ENCODE measurements at places on chromosomes 6 and 20.

DNA sequence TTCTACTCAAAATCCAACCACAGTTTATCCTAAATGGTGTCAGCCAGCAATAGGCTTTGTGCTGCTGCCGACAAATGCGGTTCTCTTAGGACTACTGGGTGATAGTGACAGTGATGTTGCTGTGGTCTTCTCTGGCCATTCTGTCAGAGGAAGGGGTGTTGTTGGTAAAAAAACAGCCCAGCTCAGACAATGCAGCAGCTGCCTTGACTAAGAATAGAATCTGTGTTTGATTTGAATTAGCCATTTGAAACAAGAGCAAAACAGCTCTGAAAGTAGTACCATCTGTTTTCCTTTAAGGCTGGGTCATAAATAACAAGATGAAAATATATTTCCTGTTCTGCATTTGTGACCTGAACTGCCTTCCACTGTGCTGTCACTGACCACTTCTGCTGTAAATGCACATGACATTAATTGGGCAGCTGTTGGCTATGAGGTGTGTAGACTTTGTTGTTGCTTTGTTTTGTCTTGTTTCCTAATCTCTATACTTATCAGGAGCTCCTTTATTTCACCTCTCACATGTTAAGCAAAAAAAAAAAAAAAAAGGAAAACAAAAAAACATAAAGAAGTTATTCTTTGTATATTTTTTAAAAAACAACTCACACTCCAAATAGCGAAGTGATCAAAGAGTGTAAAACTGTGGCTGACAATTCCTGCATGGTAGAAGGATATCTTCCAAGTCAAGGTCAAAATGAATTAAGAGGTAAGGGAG, 497.8 kb upstream of the ARID1B start:
- DNase-seq, result no peak

DNA sequence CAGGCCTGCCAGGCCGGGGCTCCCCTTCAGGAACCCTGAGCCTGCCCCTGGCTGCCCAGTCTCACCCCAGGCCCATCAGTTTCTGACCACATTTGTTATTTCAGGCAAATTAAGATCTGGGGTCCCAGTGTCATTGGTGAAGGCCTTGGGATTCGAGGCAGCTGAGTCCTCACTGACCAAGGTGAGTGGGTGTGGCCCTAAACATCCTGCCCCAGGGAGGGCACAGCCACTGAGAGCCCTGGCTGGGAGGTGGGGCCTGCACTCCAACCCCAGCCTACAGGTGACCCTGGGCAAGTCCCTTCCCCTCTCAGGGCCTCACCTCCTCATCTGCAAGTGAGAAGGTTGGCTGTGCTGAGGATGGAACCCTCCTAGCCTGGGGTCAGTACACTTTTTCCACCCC, 23.8 kb downstream of the BPIFB1 start:
- no peak for DNase-seq

DNA sequence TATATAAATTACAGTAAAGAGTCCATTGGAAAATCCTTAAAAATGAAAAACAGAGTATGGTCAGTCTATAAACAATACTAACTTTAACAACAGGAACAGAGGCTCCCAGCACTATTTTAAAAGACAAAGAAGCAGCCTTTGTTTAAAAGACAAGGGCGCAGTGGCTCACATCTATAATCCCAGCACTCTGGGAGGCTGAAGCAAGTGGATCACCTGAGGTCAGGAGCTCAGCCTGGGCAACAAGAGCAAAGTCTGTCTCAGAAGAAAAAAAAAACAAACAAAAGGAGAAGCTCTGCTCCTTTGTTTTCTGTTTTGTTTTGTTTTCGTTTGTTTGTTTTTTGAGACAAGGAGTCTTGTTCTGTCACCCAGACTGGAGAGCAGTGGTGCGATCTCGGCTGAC, 89.4 kb downstream of the DTNBP1 start:
- DNase-seq, result no peak

GRCh38 chr20:5168651-5169396, 42.0 kb downstream of the CDS2 start:
- peak; percentile 66 for DNase-seq

GRCh38 chr6:114712129-114712662, 369.4 kb upstream of the HS3ST5 start:
- DNase-seq, result no peak
